Right hindlimb (tissue), 1 donor: ENCODE measurements at places on chromosomes 4 and X.

DNA sequence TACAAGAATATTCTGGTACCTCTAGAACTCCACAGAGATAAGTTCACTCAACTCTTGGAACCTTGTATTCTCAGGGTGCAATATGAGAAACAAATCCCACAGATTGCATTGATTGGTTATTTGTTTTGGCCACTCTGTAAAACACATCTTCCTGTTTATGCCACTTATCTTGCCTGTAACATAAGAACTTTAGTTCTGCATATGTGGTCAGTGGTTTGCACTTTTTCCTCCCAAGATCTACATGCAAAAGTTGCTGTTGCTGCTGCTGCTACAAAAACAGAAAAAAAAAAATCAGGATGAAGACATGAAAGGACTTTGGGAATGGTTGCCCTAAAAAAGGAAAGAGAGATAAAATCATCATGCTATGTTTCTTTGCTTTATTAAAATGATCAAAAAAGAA, 9.6 kb downstream of the ODAPH start:
- no peak for DNase-seq

- DNase-seq = no peak
Measured at GRCh38 chrX:151543706-151544105, 19.8 kb upstream of the PASD1 start.

- DNase-seq = no peak
Measured at GRCh38 chr4:108097990-108098553, 70.7 kb downstream of the LEF1 start.

- no peak for DNase-seq
Measured at GRCh38 chrX:56744996-56745395, 16.0 kb downstream of the NBDY start.

DNA sequence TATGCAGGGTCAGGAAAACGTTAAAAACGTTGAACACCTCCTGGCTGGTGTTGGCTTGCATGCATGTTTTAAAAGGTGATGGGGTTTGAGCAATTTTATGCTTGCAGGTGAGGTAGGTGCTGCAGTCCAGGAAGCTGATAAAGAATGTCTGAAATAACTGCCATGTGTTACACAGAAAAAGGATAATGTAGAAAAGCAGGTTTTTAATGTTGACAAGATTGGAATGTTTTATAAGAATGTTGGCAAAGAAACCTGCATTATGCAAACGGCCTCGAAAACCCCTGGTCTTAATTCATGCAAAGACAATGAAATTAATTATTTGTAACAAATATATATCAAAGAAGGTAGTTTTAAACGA, 723.7 kb upstream of the AGA start:
- DNase-seq = no peak

- no peak for DNase-seq
Measured at GRCh38 chr4:140726776-140727500, 29.2 kb downstream of the TBC1D9 start.

- DNase-seq = no peak
Measured at GRCh38 chr4:3466691-3467600, 3.8 kb downstream of the DOK7 start.

- DNase-seq = no peak
Measured at GRCh38 chr4:181908168-181908567, 335.0 kb upstream of the TENM3 start.

- DNase-seq = no peak
Measured at GRCh38 chrX:1265086-1265485, 3.5 kb upstream of the CSF2RA start.

DNA sequence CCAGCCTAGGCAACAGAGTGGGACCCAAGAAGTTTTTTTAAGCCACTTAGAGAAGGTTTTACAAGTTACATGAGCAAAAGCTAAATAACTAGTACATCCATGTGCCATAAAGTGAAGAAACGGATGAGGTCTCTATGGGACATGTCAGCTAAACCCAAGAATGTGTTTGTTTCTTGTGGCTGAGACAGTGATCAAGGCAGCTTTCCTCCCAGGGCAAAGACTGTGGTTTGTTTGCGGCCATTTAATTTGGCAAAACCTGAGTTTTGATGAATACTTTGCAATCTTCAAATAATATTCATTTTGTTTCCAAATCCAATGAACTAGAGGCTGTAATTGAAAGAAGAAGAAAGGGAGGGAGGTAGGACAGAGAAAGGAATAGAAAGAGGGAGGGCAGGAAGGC, 44.9 kb upstream of the SLC2A9 start:
- no peak for DNase-seq

DNA sequence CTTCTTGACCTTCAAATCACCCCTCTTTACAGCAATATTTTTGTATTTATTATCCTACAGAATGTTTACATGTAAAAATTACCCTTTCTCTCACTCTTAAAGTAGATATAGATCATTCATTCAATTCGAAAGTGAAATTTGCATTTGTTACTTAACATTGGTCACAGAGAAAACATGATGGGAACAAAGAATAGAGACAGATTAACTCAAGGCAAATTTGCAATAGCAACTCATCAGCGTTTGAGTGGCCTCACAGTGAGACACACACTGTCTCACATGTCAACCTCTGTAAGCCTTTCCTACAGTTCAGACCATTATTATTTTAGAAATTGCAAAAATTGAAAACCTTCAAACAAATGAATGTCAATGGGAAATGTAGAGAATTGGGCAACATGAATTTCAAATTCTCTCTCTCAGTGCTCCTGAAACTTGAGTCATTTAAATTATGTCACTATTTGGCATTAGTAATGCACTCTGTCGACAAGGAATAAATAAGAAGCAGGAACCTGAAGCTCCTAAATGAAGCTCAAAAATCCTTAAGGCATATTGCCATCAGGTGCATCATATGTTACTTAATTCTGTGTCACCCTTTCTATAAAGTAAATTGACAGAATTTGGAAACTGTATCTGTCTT, 148.3 kb upstream of the ANXA10 start:
- no peak for DNase-seq

- no peak for DNase-seq
Measured at GRCh38 chrX:88586317-88586716, 160.7 kb upstream of the CPXCR1 start.
